ENCODE measurements at places on chromosomes 6 and 20.

DNA sequence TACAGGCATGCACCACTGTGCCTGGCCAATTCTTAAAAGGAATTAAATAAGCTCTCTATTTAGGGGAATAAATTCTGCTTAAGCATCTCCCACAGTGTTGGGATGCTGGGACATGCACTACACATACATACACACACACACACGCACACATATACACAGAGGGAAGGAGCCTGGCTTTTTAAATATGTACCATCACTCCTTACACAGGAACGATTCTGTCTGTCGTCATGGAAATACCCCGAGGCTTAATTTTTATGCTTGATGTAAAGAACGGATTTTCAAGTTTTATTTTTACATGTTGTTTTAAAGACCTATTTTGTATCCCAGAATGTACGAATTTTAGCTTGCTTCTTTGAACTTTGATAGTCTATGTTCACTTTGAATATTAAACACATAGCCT lies 95.3 kb downstream of the CD109 start:
- H3K4me1 ChIP-seq = peaks cover 24% of the 10 kb centered on the region
- H3K27ac ChIP-seq = no peak overlapping the region
- no peaks in the 10 kb centered on the region for H3K36me3 ChIP-seq

DNA sequence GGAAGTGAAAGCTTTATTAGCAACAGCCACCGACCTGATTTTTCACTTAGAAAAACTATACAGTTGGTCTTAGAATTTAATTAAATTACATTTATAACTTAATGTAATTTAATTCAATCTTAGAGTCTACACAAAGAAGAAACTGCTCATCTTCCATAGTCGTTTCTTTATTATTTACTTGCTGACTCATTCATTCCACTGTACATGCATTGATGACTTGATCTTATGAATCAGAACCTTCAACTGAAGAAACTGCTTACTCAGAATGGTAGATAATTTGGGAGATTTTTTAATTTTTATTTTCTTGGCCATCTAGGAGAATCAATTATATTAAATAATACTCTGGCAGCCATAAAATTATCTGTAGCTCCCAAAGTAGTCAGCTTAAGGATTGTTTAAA lies 1021.6 kb upstream of the FLRT3 start:
- no peak overlapping the region for H3K27ac ChIP-seq
- H3K4me1 ChIP-seq = peaks cover 9% of the 10 kb centered on the region
- H3K4me3 ChIP-seq = no peak overlapping the region
- H3K27me3 ChIP-seq = no peaks in the 10 kb centered on the region
- no peaks in the 10 kb centered on the region for H3K36me3 ChIP-seq

GRCh38 chr6:169221264-169221663 lies 32.4 kb downstream of the THBS2 start:
- H3K27me3 ChIP-seq = no peaks in the 10 kb centered on the region
- peaks cover 94% of the 10 kb centered on the region for H3K36me3 ChIP-seq
- DNase-seq = no peak
- no peak overlapping the region for H3K4me3 ChIP-seq

DNA sequence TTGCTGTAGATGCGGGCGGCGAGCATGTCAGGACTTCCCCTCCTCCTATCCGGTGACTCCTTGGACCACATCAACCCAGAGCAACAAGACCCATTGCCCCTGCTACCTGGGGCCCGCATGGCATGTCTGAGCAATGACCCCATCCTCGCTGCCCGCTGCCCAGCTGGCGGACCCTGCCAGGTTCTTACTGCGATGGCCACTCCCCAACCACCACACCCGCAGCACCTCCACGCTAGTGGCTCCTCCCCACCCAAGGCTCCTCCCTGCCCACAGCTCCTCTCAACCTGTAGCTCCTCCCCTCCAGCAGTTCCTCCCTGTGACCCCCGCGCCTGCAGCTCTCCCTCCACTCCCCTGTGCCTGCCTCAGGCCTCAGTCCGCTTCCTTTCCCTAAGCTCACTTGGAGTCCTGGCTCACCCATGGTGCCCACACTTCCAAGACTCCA lies 17.6 kb upstream of the SERPINB9 start:
- DNase-seq = peak; percentile 52
- peaks cover 81% of the 10 kb centered on the region for H3K4me1 ChIP-seq
- H3K27me3 ChIP-seq = peaks cover 8% of the 10 kb centered on the region
- H3K27ac ChIP-seq = peak overlapping the region; percentile 78

GRCh38 chr20:57439432-57439831 lies 48.2 kb downstream of the RBM38 start:
- no peaks in the 10 kb centered on the region for H3K36me3 ChIP-seq
- no peak for DNase-seq
- no peak overlapping the region for H3K4me3 ChIP-seq
- H3K27me3 ChIP-seq = no peaks in the 10 kb centered on the region
- peaks cover 9% of the 10 kb centered on the region for H3K4me1 ChIP-seq

- H3K36me3 ChIP-seq = no peaks in the 10 kb centered on the region
- peaks cover 6% of the 10 kb centered on the region for H3K27me3 ChIP-seq
- DNase-seq = peak; percentile 10
- peaks cover 49% of the 10 kb centered on the region for H3K4me1 ChIP-seq
Measured at GRCh38 chr20:63032026-63032800, 25.4 kb upstream of the BHLHE23 start.

GRCh38 chr6:43401730-43402129 lies 25.6 kb upstream of the ABCC10 start:
- DNase-seq = no peak
- H3K4me1 ChIP-seq = peaks cover 4% of the 10 kb centered on the region
- no peak overlapping the region for H3K4me3 ChIP-seq
- H3K27ac ChIP-seq = no peak overlapping the region
- no peaks in the 10 kb centered on the region for H3K36me3 ChIP-seq

GRCh38 chr6:155647354-155647753 lies 191.7 kb upstream of the NOX3 start:
- no peaks in the 10 kb centered on the region for H3K27me3 ChIP-seq
- peaks cover 14% of the 10 kb centered on the region for H3K4me1 ChIP-seq
- no peak for DNase-seq
- H3K36me3 ChIP-seq = peaks cover 2% of the 10 kb centered on the region
- H3K27ac ChIP-seq = no peak overlapping the region

GRCh38 chr6:116562614-116563013 lies 8.7 kb upstream of the RWDD1 start:
- peaks cover 4% of the 10 kb centered on the region for H3K4me1 ChIP-seq
- no peak overlapping the region for H3K4me3 ChIP-seq
- H3K36me3 ChIP-seq = no peaks in the 10 kb centered on the region
- DNase-seq = no peak

DNA sequence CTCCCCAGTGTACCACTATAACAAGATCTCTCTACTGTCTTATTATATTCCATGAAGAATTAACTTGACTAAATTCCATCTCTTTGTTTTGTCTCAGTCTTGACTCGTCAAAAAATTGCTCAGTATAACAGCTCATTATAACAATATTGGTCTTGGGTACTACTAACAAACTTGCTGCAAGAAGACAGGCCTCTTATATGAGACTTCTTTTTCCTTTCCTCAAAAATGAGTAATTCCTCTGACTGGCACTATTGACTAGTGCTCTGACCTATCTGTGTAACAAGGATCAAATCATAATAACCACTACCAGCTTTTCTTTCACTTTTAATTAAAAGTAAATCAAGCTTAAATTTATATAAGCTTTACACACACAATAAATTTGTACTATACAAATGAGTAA lies 91.3 kb upstream of the THEMIS start:
- no peaks in the 10 kb centered on the region for H3K36me3 ChIP-seq
- H3K27ac ChIP-seq = no peak overlapping the region
- H3K4me3 ChIP-seq = no peak overlapping the region
- no peaks in the 10 kb centered on the region for H3K27me3 ChIP-seq

GRCh38 chr6:11584244-11584643 lies 46.7 kb downstream of the TMEM170B start:
- no peaks in the 10 kb centered on the region for H3K36me3 ChIP-seq
- H3K27ac ChIP-seq = no peak overlapping the region
- DNase-seq = no peak
- peaks cover 25% of the 10 kb centered on the region for H3K4me1 ChIP-seq

- H3K27me3 ChIP-seq = no peaks in the 10 kb centered on the region
- H3K4me3 ChIP-seq = no peak overlapping the region
- H3K36me3 ChIP-seq = peaks cover 8% of the 10 kb centered on the region
- H3K4me1 ChIP-seq = no peaks in the 10 kb centered on the region
Measured at GRCh38 chr6:95973976-95974375, 41.8 kb upstream of the FUT9 start.

- H3K36me3 ChIP-seq = peaks cover 1% of the 10 kb centered on the region
- peaks cover 32% of the 10 kb centered on the region for H3K27me3 ChIP-seq
- H3K27ac ChIP-seq = no peak overlapping the region
Measured at GRCh38 chr6:143941852-143942627, 66.0 kb downstream of the PLAGL1 start.

- peaks cover 72% of the 10 kb centered on the region for H3K4me1 ChIP-seq
- H3K27ac ChIP-seq = peak overlapping the region; percentile 69
- no peak overlapping the region for H3K4me3 ChIP-seq
- no peaks in the 10 kb centered on the region for H3K27me3 ChIP-seq
- DNase-seq = no peak
Measured at GRCh38 chr20:49685809-49686208, 27.9 kb downstream of the B4GALT5 start.

GRCh38 chr6:112233847-112234246 lies 20.5 kb downstream of the LAMA4 start:
- no peaks in the 10 kb centered on the region for H3K4me1 ChIP-seq
- no peak overlapping the region for H3K27ac ChIP-seq
- H3K4me3 ChIP-seq = no peak overlapping the region
- no peaks in the 10 kb centered on the region for H3K27me3 ChIP-seq
- DNase-seq = no peak
- H3K36me3 ChIP-seq = no peaks in the 10 kb centered on the region

GRCh38 chr6:88702956-88703556 lies 260.4 kb downstream of the RNGTT start:
- no peak overlapping the region for H3K27ac ChIP-seq
- H3K27me3 ChIP-seq = no peaks in the 10 kb centered on the region
- H3K4me1 ChIP-seq = no peaks in the 10 kb centered on the region

- H3K4me1 ChIP-seq = peaks cover 7% of the 10 kb centered on the region
- H3K27me3 ChIP-seq = no peaks in the 10 kb centered on the region
- no peak overlapping the region for H3K4me3 ChIP-seq
Measured at GRCh38 chr20:46767127-46767761, 57.8 kb downstream of the SLC2A10 start.

GRCh38 chr20:62214067-62214466 lies 6.0 kb downstream of the HRH3 start:
- no peak overlapping the region for H3K4me3 ChIP-seq
- peaks cover 15% of the 10 kb centered on the region for H3K27me3 ChIP-seq
- H3K4me1 ChIP-seq = peaks cover 10% of the 10 kb centered on the region
- DNase-seq = no peak

DNA sequence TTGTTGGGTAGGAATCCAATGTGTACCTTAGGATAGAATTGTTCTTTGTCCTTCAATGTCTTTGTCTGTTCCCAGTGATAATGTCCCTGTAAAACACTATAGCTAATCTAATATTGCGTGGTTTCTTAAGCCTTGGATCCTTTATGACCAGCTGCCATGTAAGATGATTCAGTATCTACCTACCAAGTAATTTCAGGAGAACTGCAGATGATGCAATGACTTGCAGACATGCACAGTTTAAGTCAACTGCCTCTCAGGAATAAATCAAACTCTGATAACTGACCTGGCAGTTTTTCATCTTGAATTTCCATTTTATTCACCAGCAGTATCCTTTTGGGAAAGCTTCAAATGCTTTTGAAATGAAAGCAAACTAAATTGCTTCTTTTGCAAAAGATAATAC lies 157.8 kb downstream of the TPBG start:
- no peak overlapping the region for H3K27ac ChIP-seq
- DNase-seq = no peak
- peaks cover 5% of the 10 kb centered on the region for H3K4me1 ChIP-seq

- no peak overlapping the region for H3K4me3 ChIP-seq
- no peaks in the 10 kb centered on the region for H3K27me3 ChIP-seq
- H3K4me1 ChIP-seq = 0 out of 2 replicates have a peak, but pooled peaks cover 5% of the 10 kb centered on the region
- no peak overlapping the region for H3K27ac ChIP-seq
- no peak for DNase-seq
Measured at GRCh38 chr6:113873043-113873667, 16.0 kb downstream of the MARCKS start.

Measured in WTC11 (cell line).